ENCODE measurements at places on chromosomes 6 and 20. TPM values are rescaled to one million over a fixed set of nuclear protein-coding genes. Genes with fewer than 3 reads are reported as not detected.

DNA sequence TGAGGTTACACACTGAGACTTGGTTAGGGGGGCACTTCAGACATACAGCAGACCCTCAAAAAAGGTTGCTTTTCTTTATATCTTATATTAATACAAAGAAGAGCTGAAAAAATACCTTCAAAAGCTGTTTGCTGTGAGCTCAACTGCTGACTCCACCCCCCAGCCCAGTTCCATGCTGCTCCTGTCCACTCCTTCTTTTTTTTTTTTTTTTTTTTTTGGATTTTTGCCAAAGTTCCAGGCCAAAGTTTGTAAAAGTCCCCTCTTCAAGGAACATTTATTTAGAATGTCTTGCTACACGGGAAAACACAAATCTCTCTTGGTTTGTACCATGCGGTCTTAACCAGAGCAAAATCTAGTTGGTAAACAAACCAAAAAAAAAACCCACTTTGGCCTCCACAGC is 85.3 kb upstream of the AKAP12 start:
- peak; percentile 22 for DNase-seq

DNA sequence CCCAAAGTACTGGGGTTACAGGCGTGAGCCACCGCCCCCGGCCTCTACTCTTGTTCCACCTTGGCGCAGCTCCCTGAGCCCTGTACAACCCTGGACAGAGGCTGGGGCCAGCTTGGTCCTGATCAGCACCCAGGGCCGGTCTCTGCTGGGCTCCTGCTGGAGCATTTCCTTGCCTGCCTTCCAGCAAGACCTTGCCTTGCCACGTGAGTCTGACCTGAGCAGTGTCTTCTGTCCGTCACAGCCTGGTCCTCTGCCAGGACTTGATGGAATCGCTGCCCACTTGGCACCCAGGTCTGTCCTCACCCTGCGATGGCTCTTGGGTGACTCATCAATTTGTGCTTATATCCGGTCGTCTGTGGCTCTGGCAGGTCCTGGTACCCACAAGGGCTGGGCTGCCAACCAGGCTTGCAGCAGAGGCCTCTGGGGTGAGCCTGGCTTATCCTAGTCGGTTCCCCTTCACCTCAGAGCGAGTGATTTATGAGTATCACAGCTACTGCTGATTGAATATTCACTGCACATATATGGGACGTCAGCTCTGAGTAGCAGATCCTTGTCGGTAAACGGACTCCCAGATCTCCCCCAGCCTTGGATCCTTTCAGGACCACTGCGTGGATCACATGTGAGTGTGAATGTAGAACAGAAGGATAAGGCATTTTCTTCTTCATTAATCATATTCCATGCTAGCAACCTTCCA is 10.1 kb upstream of the SULF2 start:
- DNase-seq, result no peak

- DNase-seq, result no peak
Measured at GRCh38 chr6:136521427-136521826, 28.8 kb downstream of the MAP7 start.

DNA sequence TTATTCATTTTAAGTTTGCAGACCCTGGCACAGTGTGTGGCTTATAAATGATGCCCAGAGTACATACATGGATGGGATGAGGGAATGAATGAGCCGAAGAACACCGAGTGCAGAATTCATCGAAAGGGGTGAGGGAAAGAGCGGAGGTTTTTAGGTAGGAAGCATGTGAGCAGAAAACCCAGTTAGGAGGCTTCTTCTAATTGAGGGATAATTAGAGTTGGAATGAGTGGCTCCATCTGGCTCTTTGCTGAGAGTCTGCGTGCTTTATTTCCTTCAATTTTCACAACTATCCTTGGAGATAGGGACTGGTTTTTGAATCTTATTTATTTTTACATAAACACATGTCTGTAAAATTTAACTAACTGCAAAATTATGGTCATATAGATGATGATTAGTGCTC is 150.7 kb downstream of the DOK5 start:
- no peak for DNase-seq

GRCh38 chr20:4342609-4343008 is 327.3 kb upstream of the RNF24 start:
- no peak for DNase-seq

DNA sequence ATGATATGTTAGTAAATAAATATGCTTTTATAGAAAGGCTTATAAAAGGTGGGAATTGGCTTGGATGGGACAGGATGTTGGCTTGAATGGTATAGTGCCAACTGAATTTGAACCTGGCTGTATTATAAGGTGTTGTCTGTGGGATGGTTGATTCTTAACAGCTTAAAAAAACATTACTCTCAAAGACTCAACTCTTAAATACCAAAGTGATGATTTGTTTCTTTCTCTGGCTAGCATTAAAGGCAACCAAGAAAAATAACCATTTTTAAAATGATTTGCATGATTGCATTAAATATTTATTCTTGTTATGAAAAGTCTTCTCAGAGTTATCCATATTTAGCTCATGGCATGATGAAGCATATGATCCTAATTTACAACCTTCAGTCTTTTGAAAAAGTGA is 216.2 kb downstream of the RIMS1 start:
- no peak for DNase-seq

DNA sequence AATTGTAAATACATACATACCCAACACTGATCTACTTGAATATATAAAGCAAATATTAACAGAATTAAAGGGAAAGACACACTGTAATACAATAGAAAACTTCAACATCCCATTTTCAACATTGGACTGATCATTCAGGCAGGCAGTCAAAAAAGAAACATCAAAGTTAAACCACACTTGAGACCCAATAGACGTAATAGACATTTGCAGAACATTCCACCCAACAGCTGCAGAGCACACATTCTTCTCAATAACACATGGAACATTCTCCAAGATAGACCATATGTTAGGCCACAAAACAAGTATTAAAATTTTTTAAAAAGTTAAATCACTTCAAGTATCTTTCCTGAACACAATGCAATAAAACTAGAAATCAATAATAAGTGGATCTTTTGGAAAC is 698.2 kb downstream of the COL12A1 start:
- no peak for DNase-seq

DNA sequence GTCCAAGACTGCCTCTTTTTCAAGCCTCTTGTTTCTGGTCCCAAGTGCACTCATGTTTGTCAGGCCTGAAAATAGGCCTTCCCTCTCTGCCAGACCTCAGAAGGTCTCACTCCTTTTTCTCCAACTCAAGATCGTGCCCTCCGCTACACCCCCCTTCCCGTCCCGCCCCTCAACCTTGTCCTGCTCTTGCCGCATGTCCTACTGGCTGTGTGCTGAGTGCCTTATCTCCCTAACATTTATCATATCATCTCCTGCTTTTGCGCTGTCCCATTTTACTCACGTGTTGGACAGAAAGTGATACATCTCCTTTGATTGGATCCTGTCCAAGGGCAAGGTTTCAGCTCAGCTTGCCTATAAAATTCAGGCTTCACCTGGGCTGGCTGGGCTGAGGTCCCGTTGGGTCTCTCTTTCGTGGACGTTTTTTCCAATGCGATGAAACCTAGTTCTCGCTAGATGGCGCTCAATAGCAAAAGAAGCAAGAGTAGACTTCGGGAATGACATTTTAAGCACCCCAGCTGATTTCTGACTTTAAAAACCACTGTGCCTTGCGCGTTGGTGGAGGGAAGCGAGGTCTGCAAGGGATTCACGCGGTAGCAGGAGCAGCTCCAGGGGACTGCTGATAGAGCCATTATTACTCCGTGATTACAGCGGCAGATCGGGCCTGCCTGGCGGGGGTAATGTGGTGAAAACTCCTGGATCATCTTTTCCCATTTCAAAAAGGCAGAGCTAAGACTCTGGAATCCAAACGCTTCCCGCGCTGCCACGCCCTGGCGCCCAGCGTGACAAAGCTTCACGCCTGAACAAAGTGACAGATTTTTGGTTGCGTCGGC is 137.6 kb downstream of the IMPG1 start:
- DNase-seq, result peak; percentile 16

- DNase-seq, result no peak
Measured at GRCh38 chr6:145075425-145075824, 659.9 kb downstream of the EPM2A start.

DNA sequence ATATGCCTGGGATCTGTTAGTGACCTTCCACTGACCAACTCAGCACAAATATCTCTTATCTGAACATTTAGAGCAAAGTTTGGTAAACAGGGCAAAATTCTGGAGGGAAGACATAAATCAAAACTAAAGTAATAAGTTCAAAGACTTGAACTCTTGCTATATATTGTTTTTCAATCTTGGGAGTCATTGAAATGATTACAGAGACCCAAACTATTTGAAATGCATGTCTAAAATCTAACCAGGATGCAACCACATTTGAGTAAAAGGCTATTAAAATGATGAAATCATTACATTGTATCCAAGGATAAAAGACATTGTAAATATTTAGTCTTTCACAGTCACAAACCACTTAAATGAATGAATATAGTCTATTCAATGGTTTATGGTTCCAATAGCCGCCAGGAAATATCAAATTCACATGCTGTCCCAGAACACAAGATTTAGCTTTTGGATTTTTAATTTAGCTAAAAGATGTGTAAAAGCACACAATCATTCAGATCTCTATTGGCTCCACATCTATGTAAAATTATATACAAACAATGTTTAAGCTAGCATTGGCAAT is 256.6 kb upstream of the EPHA7 start:
- DNase-seq, result no peak

- no peak for DNase-seq
Measured at GRCh38 chr6:113385020-113385431, 472.1 kb upstream of the MARCKS start.

DNA sequence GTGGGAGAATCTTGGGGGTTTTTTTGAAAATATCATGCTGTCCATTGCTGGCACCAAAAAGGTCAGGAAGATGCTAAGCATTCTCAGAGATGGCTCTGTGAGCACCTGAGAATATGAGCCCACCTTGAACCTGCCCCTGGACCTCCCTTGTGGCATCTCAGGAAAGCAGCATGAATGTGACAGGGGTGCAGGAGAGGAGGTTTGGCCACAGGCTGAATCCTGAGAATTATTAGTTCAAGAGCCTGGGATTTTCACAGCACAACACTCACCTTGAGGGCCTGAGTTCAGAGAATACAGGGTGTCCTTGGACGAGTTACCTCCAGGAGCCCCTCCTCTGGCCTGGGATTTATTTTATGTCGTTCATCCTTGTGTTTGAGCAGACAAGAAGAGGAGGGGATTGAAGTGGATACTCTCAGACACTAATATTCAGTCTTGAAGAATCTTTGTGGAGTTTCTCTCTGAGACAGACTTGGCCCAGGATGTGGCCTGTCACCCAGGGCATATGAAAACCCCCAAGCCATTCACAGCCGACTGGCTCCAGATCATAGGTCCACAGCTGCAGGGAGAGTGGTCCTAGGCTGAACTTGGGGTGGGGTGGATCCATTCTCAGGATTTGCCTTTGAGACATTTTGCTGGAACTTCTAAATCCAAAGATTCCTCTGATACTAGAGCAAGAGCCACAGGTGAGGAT is 390.8 kb downstream of the RNGTT start:
- DNase-seq, result no peak

GRCh38 chr6:32081168-32081990 is 27.8 kb downstream of the TNXB start:
- DNase-seq, result peak; percentile 41

The ZSCAN26 gene
- total RNA-seq, result 13.9 TPM

DNA sequence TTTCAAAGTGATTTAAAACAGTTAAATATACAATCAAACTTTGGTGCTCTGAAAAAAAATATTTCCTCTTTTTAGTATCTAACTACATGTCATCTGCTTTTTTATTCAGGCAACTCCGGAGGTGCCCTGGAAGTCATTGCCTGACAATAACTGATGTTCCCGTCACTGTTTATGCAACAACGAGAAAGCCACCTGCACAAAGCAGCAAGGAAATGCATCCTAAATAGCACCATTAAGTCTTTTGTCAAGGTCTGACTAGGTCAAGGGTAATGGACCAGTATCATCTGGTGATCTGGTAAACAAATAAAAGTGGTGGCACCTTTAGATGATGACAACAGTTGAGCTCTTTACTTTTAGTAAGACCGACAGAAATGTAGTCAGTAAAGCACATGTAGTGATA is 13.2 kb downstream of the FAM229B start:
- no peak for DNase-seq

- no peak for DNase-seq
Measured at GRCh38 chr6:39698789-39699188, 26.4 kb downstream of the KIF6 start.

The TBXT gene
- not detected for total RNA-seq

DNA sequence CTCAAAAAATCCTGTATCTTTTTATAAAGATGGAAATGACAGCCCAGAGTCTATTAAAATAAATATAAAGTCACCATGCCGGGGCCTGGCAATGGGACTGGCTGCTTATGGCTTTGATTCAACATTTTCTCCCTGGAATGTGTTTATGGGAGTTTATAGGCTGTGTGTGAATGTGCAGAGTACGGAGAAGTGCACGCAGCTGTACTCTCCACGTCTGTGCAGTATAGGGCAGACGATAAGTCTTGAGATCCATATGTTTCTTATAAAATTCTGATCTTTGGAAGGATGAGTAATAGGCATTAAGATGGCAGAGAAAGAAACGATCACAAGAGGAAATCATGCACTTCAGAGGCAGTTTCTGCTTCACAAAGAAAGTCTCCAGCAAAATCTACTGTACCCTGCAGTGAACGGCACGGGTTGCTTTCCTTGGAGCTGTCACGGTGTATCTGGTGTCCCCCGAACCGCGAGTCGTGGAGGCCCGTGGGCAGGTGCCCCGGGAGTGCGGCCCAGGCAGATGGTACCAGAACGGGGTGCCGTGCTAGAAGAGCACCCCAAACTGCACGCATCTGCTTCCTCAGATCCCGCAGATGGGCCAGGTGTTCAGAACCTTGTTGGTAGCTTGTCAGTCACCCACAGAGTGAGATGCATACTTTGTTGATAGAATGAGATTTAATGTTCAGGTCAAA is 382.5 kb downstream of the TAF4 start:
- no peak for DNase-seq

DNA sequence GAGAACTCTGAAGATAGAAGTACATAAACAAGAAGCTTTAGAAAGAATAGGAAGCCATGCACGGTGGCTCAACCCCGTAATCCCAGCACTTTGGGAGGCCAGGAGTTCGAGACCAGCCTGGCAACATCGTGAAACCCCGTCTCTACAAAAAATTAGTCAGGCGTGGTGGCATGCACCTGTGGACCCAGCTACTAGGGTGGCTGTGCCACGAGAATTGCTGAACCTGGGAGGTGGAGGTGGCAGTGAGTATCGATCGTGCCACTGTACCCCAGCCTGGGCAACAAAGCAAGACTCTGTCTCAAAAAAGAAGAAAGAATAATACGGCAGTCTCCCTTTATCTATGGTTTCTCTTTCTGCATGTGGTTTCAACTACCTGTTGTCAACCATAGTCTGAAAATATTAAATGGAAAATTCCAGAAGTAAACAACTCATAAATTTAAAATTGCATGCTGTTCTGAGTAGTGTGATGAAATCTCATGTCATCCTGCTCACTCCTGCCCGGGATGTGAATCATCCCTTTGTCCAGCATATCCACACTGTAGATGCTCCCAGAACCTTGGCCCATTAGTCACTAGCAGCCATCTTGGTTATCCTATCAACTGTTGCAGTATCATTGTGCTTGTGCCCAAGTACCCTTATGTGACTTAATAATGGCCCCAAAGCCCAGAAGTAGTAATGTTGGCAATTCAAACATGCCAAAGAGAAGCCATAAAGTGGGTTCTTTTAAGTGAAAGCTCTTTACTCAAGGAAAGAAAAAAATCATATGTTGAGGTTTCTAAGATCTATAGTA is 22.1 kb downstream of the DEK start:
- no peak for DNase-seq

- no peak for DNase-seq
Measured at GRCh38 chr6:68054756-68055155, 580.3 kb upstream of the ADGRB3 start.
